ENCODE measurements at places on chromosomes 3 and 15. TPM values are rescaled to one million over a fixed set of nuclear protein-coding genes. Genes with fewer than 3 reads are reported as not detected.

- DNase-seq = no peak
Measured at GRCh38 chr3:102353148-102353547, 81.7 kb upstream of the ZPLD1 start.

TAMM41 gene
- 9.2 TPM for polyA plus RNA-seq

- DNase-seq = no peak
Measured at GRCh38 chr3:141448606-141449220, 38.1 kb upstream of the RASA2 start.

- peak; percentile 77 for DNase-seq
Measured at GRCh38 chr3:38533285-38533976, 37.3 kb downstream of the EXOG start.

DNA sequence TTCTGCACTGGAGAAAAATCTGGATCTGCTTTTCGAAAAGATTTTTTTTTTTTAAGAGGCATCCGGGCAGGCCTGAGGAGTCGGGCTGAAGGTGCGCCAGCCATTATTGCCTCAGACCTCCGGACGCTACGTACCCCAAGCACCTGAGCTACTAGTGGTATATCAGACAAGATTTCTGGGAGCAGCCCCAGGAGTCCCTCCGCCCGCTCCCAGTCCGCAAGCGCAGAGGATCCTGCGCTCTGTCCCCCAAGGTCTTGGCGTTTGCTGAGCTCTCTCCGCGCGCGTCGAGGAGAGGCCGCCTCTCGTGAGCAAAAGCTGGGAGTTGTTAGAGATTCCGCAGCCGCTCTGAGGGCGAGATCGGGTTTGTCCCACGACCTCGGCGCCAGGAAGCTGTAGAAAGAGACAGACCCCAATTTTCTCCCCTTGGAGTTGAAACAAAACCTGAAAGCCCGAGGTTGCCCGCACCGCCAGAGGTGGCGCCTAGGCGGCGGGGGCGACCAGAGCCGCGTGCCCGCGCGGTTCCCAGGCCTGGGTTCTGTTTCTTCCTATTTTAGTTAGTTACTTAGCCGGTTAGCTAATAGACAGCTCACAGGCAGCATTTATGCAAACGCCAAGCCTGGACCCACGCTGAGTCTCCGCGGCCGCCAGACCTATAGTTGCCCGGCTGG lies 72.5 kb upstream of the POLG start:
- DNase-seq = no peak

DNA sequence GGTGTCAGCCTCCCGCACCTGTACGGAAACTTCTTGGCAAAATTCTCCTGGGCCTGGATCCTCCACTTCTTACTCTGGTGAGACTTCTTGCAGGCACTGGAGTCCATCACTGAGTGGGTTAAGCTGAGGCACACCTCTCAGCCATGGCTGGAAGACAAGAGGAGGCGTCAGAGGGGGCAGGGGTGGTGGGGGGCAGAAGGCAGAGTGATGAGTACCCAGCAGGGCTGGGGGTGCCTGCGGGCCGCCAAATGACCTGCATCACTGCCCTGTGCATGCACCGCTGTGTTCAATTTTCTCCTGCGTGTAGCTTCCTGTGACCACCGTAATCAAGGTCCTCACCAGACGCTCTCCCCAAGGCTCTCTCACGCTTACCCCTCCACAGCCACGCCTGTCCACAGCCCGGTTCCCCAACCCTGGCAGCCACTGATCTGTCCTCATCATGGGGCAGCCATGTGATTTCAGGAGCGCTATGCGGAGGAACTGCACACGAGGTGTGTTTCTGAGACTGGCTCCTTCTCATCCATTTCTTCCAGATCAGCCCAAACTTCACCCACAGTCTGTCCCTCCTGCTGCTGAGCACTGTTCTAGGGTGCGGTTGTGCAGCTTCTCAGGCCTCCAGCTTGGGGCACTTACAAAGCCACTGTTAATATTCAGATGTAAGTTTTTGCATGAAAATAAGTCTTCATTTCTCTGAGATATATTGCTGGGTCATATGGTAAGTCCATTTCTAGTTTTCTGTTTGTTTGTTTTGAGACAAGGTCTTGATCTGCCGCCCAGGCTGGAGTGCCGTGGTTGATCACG lies 5.2 kb downstream of the C3orf22 start:
- no peak for DNase-seq

MCTP2 gene
- polyA plus RNA-seq = 25.5 TPM

SOX2 gene
- 5.8 TPM for polyA plus RNA-seq

GRCh38 chr15:94847325-94847724 lies 616.0 kb downstream of the MCTP2 start:
- no peak for DNase-seq

GRCh38 chr3:114365909-114366308 lies 72.1 kb downstream of the TIGIT start:
- DNase-seq = no peak

SOX14 gene
- not detected for polyA plus RNA-seq

FBXL22 gene
- 0.42 TPM for polyA plus RNA-seq

DNA sequence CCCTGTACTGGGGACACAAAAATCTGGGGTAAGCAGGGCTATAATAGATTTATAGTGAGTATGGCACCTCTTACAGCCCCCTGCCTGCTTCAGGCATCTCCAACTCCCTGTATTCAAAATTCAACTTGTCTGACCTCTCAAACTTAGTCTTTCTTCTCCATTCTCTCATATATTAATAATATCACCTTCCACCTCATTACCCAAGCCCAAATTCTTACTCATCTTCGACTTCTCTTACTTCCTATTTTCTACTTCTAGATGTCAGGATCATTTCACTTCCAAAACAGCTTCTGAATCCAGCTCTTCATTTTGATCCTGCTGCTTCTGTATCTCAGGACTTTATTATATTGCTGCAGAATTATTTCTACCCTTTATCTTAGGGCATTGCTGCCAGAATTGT lies 290.7 kb downstream of the CHST2 start:
- no peak for DNase-seq

- peak; percentile 99 for DNase-seq
Measured at GRCh38 chr3:129022114-129023007, 21.3 kb downstream of the EFCC1 start.

GOLGA6D gene
- not detected for polyA plus RNA-seq

- DNase-seq = no peak
Measured at GRCh38 chr3:160257606-160258005, 32.4 kb downstream of the C3orf80 start.

DNA sequence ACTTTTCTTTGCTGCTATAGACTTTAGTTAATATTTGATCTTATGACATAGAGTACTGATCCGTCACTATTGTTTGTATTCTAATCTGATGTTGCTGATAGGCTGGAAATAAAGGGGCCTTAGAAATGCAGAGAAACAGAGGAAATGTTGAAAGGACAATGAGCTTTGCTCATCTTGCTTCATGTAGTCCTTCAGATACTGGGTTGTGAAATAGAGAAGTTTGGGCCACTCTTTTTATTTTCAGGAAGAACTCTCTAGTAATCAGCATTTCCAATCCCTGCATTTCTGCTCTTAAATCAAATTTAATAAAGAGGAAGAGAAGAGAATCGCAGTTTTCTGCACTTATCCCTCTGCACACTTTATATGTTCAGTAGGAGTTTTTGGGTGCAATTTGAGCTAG lies 192.8 kb upstream of the THBS1 start:
- no peak for DNase-seq

Measured in lung (tissue), 17 donors.